ENCODE measurements at places on chromosomes 2 and 18. TPM values are rescaled to one million over a fixed set of nuclear protein-coding genes. Genes with fewer than 3 reads are reported as not detected.

SERPINB4 gene
- not detected for total RNA-seq

KCNG2 gene
- total RNA-seq: 0.13 TPM

RGPD3 gene
- total RNA-seq: 0.11 TPM

CCL20 gene
- total RNA-seq: 2.3 TPM

SF3B6 gene
- 130 TPM for total RNA-seq

Measured in LHCN-M2 (cell line).